ENCODE measurements at places on chromosomes 12 and 14.

- no peak for DNase-seq
These were observed 9.1 kb upstream of the RASSF8 start for GRCh38 chr12:25949343-25949742.

- DNase-seq = no peak
These were observed 102.8 kb upstream of the NUDT4 start for GRCh38 chr12:93274937-93275336.

GRCh38 chr12:40168868-40169267, 55.9 kb upstream of the LRRK2 start:
- no peak for DNase-seq

- no peak for DNase-seq
These were observed 34.9 kb downstream of the AEBP2 start for GRCh38 chr12:19474147-19474546.

DNA sequence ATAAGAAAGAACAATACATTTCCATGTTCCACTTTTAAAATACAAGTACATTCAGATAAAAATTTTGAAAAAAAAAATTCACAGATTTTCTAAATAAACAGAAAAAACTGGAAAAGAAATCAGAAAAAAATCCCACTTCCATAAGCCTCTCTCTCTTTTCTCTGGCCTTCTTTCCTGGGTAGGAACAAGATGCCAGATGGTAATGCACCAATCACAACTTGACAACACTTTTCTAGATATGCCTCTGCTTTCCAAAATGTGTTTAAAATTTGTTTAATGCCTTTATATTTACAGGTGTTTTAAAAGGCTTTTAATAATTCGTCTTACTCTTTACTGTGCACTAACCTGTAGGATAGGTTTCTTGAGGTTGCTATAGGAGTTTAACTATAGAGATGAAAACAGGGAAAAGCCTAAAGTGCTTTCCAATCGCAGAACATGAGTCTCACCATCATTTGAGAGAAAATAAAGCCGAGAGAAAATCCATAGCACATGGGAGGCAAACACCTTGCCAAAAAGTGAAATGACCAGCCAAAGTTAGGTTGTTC, 74.2 kb downstream of the TMTC1 start:
- no peak for DNase-seq

DNA sequence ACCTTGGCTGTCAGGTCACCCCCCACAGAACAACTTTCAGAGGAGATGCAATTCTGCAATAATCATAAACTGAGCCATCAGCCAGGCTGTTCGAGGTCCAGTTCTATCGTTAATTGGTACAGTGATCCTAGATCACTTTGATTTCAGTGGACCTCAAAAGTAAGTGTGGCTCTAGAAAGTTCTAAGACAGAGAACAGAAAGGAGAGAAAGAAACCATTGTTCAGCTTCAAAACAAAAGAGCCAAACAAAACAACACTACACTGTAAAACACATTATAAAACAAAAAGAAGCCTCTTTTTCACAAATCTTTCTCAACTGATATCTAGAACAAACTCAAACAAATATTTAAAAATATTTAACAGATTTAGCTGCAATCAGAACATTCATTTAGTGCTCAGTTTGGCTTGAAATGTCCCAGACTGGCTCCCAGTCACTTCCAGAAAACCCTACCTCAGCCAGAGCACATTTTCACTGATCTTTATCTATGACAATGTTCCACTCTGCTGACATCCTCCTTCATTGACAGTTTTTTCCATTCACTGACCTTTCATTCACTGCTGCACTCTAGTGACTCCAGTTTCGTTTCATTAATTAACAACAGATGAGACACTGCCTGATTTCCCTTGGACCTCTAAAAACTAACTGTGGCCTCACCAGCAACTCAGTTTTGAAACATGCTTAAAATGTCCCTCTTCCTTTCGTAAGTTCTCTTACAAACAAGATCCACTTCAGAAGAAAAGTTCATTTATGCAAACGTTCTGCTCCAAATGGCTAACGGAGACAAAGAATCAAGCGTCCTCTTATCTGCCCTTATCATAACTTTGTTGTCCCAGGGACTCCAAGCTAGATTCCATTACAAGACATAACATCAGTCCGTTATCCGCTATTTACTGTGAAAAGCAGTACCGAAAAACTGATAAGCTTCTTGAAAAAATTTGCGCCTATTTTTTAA, 56.8 kb downstream of the DUSP16 start:
- DNase-seq = no peak

- no peak for DNase-seq
These were observed 35.9 kb upstream of the TMTC2 start for GRCh38 chr12:82650627-82651337.

DNA sequence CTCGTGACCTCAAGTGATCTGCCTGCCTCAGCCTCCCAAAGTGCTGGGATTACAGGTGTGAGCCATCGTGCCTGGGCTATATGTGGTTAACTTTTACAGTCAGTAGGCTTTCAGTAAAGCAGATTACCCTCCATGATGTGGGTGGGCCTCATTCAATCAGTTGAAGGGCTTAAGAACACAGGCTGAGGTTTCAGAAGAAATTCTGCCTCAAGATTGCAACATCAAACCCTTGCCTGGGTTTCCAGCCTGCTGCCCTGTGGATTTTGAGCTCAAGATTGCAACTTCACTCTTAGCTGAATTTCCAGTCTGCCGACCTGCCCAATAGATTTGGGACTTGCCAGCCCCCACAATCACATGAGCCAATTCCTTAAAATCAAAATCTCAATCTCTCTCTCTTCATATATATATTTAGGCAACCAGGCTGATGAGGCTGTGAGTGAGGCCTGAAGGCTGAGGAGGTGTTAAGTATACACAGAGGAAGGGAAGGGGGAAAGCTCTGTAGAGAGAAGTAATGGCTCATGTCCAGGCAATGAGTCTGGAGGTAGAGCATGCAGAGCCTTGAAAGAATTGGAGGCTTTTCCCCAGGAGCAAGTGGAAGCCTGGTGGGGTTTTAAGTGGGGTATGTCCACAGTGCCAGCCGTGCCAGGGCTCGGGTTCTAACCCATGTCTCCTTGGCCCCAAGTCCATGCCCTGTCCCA, 33.3 kb upstream of the ACTN1 start:
- DNase-seq = no peak

DNA sequence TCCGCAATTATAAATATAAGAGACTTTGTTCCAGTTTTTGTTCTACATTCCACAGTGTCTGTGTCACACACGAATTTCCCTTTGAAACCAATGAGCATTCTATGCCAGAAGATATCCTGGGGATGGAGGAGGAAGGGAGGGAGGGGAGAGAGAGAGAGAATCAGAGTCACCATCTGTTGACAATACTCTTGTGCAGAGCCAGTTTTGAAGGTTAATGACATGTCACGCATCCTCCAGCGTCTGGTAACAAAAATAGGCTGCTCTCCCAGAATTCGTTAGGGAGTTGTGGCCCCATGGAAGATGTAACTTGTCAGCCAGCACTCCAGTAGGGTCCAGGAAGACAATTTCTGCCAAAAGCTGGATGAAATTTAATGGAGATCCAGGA, 213.5 kb upstream of the KRR1 start:
- DNase-seq = no peak

Measured in NCI-H1105 (cell line).